Activated CD4-positive, alpha-beta T cell treated with anti-CD3 and anti-CD28 coated beads, Interleukin-2, amount 50 U/mL, for 16 hours (primary cell): ENCODE measurements at places on chromosomes 7 and 10.
A peak's percentile ranks its signal among the peaks of the same experiment; 100 is the strongest.

DNA sequence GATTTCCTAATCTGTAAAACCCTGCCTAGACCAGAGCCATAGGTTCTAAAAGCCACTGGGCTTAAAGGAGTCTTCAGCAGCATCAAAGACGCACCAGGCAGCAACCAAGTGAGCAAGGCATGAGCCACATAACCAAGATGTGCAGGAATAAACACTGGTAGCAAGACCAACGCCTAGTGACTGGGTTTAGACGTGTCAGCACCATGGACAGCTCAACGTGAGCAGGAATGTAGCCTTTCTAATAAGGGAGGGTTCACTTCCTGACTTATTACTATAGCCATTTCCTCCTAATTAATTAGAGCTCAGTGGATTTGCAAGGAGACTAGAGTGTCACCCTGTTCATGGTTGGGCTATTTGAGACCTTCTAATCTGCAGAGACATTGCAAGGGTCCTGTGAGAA is 223.7 kb downstream of the LHFPL3 start:
- DNase-seq, result peak; percentile 19

DNA sequence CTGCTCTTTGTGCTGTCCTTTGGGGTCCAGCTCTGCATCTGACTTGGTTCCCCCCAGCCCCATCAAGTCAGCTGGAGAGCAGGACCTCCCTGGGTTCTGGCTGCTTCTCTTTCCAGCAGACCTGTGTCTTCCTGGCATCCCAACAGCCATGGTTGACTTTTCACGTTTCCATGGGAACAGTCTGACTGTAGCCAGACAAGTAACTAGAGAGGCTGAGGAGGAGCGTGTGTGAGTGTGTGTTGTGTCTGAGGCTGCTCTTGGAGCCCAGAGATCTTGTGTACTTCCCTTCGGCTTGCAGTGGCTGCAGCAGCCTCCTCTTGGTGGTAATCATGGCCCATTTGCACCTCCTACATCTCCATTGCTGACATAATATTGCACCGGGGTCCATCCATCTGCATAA is 332.0 kb downstream of the RPS24 start:
- no peak for DNase-seq

DNA sequence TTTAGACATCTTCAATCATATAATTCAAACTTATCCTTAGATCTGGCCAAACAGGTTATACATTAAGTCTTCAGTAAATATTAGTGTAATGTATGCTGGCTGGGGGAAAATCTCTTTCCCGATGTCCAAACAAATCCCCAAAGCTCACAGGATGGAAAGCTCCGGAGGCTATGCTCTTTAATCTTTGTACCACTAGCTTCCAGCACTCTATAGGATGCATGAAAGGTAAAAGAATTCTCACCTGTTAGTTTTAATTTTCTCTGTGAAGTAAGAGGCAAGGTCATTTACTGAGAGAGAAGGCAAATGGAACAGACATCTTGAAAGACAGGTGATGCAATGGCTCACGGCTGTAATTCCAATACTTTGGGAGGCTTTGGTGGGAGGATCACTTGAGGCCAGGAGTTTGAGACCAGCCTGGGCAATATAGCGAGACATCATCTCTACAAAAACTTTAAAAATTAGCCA is 99.8 kb upstream of the KIF5B start:
- DNase-seq, result no peak

DNA sequence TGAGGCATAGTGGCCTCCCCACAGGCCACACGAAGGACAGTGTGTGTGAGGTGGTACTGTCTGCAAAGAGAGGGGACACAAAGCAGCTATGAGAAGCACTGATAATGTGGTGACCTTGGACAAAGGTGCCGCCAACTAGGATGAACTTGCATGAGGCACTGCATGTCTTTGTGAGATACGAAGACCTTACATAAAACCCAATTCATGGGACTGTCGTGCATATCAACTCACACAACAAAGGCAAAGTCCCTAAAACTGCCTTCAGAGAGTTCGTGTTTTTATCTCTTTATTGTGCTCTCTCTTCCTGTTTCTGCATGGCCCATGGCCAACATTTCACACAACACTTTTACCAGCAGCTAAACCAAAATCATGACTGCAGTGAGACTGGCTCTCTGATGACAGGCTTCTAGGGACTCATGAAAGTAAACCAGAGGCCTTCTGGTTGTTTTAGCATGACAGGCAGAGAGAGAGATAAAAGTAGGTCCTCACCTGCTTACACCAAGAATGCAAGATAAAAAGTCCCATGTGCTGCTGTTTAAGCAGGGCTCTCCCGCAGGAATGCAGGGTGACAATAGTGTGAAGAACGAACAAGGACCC is 347.8 kb downstream of the ELMO1 start:
- no peak for DNase-seq

DNA sequence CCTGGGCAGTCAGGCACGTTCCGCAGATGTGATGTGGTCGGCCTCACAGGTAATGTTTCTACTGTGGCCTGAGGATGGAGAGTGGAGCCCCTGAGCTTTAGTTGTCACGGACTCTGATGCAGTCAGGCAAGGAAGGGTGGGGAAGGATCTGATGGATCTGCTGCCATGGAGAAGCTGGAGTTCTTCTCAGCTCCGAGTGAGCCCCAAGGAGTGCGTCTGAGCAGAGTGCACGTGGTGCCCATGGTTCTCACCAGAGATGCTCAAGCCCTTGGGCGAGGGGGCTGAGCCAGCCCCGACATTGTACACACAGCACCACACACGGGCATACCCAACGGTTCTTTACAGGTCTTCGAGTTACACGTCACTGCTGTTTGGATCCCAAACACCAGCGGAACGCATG is 192.5 kb downstream of the EBF3 start:
- DNase-seq, result no peak

- no peak for DNase-seq
Observed at GRCh38 chr7:47683485-47683898, 101.6 kb upstream of the TNS3 start.

DNA sequence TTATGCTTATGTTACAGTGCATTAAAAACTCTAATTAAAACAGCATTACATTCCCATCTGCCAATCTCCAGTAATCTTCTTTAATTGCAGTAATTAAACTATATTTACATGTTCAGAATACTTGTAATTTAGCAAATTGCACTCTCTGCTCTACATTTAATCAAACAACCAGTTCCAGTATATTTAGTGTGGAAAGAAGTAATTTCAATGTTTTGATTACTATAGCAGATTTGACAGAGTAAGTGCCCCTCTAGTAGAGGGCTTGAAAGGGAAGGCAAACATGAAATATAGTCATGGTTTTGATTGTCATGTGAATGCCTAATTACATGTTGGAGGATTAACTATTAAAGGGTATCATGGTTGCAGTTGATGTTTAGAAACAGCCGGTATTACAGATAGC is 739.7 kb downstream of the AUTS2 start:
- DNase-seq, result no peak

DNA sequence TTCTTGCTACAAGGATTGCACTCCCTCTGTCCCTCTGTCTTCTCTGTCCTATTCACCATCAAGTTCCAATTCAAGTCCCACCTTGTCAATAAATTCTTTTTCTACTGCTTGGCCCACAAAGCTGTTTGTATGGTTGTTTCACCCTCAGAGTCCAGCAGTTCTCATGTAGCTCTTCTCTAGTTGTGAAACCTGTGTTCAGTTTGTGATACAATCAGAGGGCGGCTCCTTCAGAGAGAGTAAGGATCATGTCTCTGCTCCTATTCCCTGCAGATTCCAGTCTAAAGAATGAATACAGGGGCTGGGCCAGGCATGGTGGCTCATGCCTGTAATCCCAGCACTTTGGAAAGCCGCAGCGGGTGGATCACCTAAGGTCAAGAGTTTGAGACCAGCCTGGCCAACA is 126.6 kb upstream of the BET1 start:
- no peak for DNase-seq

DNA sequence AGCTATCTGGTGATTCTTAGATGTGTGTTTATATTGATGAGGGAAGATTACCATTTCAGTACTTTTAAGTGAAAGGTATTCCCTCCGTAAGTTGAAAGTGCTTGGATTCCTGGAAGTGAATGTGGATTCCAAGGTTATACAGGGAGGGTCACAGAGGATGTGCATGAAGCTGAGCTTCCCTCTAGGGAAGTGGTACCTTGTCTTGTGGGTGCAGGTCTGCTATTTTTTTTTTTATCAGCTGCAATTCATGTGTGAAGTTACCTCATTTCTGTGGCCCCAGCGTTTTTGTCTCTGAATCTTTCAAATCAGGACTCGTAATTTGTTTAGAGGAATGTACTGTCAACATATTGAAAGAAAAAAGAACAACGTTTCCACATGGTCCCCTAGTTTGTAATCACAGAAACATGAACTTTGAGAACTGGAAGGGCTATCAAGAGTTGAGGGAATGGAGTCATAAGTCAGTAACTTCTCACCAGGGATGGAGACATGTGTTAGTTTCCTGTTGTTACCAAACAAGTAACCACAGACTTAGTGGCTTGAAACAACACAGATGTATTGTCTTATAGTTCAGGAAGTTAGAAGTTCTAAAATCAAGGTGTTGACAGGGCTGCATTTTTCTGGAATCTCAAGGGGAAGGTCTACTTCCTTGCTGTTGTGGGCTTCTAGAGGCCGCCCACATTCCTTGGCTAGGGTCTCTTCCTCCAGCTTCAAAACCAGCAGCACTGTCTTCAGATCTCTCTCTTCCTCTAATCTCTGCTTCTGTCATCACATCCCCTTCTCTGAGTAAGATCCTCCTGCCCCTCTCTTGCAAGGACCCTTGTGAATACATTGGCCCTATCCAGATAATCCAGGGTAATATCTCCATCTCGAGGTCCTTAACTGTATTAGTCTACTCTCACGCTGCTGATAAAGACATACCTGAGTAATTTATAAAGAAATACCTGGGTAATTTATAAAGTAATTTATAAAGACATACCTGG is 64.4 kb downstream of the RAB18 start:
- DNase-seq, result peak; percentile 11

DNA sequence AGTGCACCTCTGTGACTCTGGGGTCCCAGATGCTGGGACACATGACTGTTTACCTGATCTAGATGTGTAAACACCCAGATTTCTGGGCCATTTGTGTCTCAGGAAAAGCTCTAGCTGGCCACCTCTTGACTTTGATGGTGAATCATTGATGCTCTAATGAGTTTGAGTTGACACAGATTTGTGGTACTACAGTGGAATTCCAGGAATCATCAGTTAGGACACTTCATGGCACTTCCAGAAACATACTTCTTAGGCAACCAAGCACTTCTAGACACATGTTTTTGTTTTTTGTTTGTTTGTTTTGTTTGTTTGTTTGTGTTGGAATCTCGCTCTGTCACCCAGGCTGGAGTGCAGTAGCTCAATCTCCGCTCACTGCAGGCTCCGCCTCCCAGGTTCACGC is 302.2 kb upstream of the ZMIZ1 start:
- no peak for DNase-seq

GRCh38 chr7:128152721-128153120 is 88.4 kb upstream of the LEP start:
- no peak for DNase-seq

DNA sequence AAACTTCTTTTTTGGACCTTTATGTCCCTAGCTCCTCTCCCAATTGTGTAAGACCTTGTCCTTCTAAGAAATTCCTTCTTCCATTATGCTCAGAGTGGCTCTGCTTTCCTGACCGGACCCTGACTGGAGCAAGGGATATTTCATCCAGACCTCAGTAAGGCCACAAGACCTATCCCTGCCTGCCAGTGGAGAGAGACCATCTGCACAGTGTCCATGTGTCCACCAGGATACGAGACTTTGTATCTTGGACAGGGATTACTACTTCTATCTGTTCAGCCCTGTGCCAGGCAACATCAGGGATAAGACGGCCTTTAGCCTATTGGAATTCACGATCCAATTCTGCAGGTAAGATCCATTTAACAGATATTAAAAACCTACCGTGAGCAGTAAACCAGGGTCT is 7.2 kb upstream of the ATOH7 start:
- no peak for DNase-seq

- no peak for DNase-seq
Observed at GRCh38 chr10:69939061-69939460, 113.6 kb upstream of the MACROH2A2 start.

DNA sequence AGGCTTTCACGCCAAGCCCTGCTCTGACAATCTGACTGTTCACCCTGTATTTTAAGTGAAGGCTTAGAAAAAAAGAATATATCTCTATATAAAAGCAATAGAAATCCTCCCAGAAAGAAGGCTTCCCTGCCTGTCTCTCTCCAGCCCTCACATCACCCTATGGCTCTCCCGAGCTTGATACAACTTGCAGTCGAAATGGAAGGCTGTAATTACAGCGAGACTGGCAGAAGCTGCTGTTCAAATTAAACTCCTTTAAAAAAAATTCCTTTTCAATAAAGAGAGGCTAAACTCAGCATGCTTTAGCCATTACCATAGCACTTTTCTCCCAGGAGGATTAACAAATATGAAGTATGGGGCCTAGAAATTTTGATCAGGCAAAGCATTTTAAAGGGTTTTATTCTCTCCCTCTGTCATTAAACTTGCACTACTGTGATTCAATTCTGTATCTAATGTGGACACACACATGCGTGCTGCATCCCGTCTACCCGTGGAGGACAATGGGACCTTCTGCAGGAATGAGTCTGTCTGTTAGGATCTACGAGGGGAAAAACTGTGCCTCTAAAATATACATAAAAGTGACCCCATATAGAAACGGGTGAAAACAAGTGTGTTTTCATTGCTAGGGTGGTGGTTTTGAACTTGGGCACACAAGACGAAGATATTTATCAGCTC is 223.8 kb downstream of the USP6NL start:
- no peak for DNase-seq

DNA sequence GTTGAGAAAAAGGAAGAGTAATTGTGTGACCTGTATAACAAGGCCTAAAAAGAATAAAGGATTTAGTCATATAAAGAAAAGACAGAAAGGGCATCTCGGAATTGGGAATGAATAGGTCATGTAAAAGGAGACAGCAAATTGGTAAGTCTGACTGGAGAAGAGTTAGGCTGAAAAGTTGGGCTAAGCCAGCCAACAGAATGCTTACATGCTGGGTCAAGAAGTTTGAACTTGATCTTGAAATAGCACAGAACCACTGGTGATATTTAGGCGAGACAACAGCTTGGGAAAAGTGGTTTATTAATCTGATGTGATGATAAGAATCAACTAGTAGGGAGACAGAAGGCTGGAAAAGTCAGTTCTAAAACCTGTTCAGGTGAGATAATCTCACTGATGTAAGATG is 4.8 kb downstream of the IDE start:
- no peak for DNase-seq

DNA sequence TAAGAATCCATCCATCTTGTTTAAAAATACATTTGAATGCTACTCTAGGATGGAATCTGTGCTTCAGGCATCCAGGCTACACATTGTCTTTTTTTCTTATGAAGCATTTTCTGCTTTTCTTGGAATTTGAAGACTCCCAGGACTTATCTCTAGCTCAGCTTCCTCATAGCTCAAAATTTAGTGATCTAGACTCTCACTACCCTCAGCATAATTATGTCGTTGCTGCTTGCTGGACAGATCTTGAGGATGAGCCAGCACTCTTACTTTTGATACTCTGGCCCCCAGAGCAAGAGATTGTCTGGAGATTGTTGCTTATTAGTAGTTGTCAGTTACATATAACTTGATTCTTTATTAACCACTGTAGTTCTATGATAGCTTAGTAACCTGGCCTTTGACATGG is 83.3 kb upstream of the FGL2 start:
- no peak for DNase-seq
